Activated CD4-positive, alpha-beta T cell treated with anti-CD3 and anti-CD28 coated beads, Interleukin-2, amount 50 U/mL, for 24 hours (primary cell): ENCODE measurements at places on chromosomes 16 and 17.

DNA sequence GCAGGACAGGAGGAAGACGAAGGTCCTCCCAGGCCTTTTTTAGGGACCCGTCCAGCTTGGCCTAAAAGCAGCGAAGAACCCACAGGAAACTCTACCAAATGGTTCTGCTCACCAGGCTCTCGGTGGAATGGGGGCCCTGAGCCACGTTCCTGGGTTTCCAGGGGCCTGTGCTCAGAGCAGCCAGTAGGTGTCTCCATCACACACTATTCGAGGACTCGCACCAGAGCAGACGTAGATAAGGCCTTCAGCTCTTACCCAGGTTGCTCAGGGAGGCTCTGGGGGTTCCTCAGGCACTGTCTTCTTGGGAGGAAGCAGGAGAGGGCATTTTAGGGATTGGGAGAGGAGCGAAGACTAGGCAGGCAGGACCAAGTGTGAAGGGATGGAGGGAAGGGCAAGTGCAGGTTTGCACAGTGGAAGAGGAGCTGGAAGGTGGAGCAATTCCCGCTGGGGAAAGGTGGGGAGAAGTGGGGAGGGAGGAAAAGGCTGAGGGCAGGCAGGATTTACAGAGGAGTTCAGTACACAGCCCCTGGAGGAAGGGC lies 157.1 kb downstream of the RGS9 start:
- DNase-seq: peak; percentile 67

DNA sequence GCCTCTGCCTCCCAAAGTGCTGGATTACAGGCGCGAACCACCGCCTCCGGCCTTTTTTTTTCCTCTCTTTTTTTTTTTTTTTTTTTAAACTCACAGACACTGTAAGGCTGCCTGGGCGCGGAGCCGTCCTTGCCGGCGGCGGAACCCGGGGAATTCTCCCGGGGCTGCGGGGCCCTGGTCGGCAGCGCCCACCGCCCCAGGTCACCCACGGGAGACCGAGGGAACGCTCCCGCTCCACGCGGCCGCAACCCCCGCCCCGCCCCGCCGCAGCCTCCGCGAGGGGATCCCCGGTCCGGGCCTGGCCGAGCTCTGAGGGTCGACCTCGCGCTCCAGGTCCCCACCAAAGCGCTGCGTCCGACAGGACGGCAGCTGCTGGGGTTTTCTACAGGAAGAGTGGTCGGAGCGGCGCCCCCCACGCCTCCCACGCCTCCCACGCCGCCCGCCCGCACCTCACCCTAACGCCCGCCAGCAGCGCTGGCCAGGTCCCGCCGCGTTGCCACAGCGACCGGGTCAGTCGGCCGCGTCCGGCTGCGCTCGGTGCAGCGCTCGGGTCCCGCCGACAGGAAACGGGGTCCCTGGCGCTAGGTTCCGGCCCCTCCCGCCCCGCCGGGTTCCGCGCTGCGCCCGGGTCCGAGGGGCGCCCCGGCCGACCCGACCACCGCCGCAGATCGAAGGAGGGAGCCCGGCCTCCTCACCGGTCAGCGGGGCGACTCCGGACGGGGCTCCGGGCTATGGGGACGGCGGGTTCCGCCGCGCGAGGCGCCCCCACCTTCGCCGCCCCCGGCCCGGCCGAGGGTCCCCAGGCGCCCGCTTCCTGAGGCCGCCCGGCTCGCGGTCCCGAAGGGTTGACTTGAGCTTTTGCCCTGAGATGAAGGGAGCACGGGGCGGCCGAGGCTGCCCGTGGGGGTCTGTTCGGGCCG lies at the start of gene CCDC57:
Gene CCDC57, minus strand, starts transcription at position 512 of the 920 bp plus-strand sequence. CDS start 10,898 bp downstream, outside the sequence.
- DNase-seq: peak; percentile 61

DNA sequence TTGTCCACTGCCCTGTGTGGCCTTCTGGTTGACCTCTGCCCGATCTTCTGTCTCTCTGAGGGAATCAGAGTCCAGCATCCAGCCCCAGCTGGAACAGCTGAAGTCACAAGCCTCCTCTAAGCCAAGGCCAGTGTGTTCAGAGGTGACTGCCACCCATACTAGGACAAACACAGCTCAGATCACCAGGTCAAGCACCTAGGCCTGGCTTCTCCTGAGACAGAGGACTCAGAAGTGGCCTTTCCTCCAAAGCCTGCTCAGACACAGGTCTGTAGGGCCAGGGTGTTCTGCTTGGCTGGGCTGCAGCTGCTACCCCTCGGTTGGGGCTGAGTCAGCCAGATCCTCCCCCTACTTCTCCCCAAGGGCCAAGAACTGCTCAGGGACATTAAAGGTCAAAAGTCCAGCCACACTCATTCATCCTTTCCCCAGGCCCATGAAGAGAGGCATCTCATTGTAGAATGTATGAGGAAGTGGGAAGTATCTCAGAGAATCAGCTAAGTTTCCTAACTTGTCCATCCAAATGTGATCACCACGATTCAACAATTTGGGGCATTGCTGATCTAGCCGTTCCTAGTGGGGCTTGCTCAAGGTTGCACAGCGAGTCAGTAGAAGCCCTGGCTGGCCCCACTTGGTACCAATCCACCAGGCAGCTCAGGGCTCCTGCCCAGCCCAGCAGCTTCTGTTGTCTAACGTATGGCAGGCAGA lies 7.6 kb downstream of the SLC46A1 start:
- DNase-seq: no peak

DNA sequence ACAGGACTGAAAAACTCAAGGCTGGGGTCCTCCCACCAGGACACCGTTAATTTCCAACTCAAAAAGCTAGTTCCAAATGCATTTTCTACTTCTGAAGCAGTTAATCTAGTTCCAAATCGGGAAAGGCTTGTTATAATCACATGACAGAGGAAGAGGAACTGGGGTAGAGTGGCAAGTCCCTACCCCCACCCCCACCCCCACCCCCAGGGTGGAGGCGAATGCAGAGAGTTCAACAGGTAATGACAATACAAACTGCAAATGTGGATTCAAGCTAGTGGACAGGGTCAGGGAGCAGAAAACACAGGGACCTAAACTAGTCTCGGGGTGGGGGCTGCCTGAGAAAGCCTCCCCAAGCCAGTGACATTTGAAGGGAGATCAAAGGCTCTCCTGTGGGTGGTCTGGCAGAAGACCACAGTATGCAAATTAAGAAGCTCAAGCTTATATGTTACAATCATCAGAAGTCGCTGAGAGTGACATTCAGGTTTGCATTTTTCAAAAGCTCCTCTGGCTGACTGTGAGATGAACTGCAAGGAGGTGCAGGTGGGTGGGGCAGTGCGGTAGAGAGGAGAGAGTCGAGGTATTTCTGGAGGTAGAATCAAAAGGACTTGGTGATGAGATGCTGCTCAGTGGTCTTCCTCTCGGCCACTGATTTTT lies 56.4 kb upstream of the SLC25A19 start:
- no peak for DNase-seq

DNA sequence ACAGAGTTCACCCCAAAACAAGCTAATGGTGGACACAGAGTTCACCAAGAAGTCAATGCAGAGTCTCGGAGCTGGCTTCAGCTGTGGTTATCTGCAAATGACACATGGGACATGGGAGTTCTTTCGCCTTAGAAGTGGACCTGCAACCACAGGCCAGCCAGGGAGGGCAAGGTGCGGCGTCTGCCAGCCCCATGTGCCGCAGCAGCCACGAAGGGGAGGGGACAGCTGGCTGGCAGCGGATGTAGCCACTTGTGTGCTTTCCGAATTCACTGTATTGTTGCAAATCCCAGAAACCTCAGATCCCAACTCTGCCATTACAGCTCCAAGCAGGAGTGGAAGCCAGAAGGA lies 24.8 kb downstream of the LMF1 start:
- DNase-seq: no peak

GRCh38 chr17:13601322-13601775 lies 380 bp downstream of the HS3ST3A1 start:
- DNase-seq: no peak

DNA sequence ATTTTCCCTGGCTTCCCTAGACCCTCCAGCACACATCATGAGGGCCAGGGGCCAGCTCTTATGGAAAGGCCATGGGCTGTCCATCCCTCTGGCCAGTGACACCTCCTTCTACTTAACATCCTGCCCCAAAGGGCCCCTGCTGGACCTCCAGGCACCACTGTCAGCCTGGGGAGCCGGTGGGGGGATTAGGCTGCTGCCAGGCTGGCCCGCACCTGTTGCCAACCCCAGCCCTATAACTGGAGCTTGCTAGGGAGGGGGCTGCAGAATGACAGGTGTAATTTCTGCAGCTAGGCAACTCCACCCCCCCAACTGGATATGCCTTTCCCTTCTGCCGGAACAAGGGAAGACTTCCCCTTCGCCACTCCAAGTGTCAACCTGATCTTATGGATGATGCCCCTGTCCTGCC lies 12.5 kb downstream of the RARA start:
- DNase-seq: no peak

GRCh38 chr17:75876938-75877751 lies 1.2 kb downstream of the TRIM47 start:
- no peak for DNase-seq

DNA sequence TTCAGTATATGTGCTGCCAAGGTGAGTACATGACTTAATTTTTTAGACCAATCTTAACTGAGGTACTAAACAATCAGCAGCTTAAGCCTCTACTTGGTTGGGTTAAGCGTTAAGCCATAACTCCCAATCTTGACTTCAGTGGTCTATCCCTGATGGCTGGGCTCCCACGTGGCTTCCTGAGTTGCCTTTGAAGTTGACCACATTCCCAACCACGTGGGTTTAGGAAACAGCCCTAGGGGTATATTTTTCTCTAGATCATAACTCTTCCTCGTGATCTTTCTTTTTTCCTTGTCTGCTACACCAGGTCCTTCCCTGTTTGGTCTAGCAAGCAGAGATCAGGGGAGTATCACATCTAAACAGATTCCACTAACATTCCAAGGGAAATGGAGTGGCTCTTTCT lies 20.1 kb upstream of the PIRT start:
- DNase-seq: no peak

DNA sequence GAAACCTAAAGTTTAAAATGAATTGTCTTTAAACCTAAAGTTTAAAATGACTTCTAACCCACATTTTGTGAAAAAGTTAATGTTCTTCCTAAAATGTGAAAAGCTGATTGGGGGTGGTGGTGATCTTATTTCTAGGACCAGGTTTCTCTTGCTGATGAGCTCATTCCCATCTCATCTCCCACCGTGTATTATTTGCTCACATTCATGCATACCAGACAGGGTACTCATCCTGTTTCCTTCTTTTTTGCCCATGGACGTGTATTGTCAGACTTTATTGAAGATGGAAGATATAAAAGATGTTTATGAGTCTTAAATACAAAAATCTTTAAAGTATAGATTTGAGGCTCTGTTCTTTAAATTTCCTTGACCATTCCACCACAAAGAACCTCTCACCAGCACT lies 70.1 kb upstream of the MPHOSPH6 start:
- DNase-seq: no peak

DNA sequence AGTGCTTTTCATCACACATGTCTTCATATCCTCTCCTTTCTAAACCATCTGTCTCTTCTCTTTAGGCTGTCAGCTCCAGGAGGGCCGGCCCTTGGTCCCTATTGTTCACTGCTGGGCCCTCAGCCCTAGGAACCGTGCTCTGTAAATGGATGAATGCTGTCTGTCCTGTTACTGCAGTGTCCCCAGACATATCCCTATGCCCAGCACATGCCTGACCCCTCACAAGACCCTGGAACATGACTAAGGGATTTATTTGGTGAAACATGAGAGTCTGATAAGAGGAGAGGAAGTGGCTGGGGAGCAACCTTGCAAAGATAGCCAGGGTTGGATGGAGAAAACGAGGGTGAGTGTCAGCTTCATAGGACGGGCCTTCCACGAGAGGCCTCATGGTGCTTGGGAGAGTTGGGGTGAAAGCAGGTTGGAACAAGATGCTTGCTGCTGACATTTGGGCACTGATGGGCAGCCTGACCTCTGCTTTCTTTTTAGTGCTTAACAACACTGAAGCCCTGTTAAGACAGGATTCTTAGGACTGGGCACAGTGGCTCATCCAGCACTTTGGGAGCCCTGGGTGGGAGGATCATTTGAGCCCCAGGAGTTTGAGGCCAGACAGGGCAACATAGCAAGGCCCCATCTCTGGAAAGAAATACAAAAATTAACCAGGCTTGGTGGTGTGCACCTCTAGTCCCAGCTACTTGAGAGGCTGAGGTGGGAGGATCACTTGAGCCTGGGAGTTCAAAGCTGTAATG lies 39.0 kb downstream of the ABCC1 start:
- no peak for DNase-seq

- no peak for DNase-seq
Measured at GRCh38 chr16:85954927-85955519, 56.1 kb downstream of the IRF8 start.

- DNase-seq: no peak
Measured at GRCh38 chr16:31008149-31008548, 2.3 kb downstream of the STX1B start.

DNA sequence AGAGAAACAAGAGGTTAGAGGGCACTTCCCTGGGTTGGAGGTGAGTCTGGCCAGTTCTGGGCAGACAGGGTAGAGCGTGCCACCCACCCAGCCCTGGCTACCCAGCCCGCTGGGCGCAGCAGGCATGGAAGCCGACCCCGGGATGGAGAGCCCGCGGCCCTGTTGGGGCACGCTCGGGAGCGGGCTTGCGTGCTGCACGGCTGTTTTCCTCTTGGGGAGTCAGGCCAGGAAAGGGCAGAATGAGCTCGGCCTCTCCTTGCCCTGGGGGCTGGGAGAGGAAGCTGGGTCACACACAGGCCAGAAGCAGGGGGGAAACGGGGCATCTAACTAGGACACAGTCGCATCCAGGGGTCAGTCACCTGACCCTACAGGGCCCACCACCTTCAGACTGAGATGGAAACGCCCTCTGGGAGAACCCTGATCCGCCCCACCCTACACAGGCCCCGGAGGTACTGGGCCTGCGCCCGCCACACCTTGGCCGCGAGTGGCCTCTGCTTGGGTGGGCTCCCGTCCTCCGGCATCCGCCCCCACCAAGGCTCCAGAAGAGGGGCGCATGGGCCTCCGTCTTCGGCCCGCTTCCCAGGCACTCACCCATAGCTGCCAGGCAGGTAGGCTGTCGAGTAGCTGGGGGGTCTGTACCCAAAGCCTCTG lies 1.2 kb downstream of the SOX15 start:
- no peak for DNase-seq
